ENCODE measurements at places on chromosomes 6 and 20.

- DNase-seq, result no peak
Measured at GRCh38 chr6:73079978-73080377, 145.3 kb downstream of the KHDC1L start.

GRCh38 chr6:31557443-31558317 lies 10.3 kb downstream of the NFKBIL1 start:
- no peak for DNase-seq

DNA sequence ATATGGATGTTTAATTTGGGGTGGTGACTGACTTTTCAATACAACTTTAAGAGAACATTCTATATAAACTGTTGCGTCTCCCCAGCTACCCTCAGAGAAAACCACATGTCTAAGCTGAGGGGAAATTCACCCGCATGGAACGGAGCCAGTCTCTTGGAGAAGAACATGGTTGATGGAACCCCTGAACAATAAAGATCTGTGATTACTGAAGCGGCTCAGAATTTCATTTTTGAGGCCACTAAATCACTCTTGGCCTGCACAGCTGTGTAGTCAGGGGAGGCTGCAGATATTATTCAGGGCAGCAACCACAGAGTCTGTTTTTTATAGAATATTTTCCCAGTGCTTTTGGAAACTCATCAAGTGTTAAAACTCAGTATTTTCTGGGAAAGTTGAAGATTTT lies 73.8 kb downstream of the EYA4 start:
- DNase-seq, result no peak

DNA sequence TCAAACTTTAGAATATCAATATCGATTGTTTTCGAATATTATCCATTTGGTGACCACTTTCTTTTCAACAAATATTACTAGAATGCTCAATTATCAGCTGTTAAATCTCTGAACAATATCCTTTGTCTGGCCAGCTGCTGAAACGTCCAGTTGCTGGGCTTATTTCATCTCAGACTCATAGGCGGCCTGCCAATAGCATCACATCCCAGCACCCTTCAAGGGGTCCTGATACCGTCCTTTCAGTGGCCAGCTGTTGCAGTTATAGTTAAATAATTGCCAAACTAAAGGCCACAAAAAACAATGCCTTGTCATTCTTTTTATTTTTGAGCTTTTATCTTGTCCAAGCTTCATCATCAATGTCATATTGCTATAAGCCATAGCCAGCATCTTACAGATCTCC lies 1006.8 kb upstream of the MANEA start:
- DNase-seq, result no peak

DNA sequence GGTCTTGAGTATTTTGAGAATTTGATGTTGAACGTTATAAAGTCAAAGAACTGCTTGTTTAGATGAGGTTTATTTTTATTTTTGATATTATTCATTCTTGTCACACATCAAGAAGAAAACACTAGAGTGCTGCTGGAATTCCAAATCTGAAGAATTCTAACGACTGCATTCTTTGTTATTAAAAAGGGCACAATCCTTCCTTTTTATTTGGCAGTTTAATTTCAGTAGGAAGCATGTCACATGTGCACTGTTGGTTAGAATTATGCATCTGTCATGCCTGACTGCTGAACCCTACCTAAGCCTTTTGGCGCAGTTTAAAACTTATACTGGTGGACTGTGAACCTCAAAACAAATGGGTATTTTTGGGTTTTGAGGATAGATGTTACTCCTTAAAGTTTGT lies 4.0 kb downstream of the ID4 start:
- DNase-seq, result no peak

GRCh38 chr20:44589537-44589936 lies 7.2 kb downstream of the PKIG start:
- DNase-seq, result no peak

- no peak for DNase-seq
Measured at GRCh38 chr20:21373436-21373835, 23.9 kb downstream of the NKX2-4 start.

DNA sequence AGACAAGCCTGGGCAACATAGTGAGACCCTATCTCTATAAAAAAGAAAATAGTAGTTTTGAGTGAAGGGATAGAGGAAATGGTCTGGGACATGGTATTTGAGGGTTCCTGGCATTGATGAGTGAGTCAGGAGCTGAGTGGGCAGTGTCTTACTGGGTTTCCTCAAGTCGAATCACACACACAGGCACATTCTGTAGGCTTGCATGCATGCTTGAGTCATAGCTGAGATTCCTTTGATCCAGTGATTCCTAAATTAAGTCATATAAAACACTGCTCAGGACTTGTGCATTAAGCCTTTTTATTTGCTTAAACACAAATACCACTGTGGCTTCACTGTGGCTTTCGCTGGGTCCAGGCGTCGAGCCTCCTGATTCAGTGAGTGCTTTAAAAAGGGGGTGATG lies 71.8 kb upstream of the TMEM181 start:
- DNase-seq, result no peak

DNA sequence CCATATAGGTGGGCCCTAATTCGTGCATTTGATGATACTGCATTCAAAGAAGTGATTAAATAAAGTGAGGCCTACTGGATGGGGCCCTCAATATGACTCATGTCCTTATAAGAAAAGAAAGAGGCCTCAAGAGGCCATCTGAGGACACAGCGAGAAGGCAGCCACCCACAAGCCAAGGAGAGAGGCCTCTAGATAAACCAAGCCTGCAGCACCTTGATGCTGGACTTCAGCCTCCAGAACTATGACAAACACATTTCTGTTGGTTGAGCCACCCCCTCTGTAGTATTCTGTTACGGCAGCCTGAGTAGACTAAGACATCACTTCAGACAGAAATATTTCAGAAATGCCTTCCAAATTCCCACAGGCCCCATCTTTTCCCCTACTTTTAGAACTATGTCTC lies 82.5 kb upstream of the PLEKHG1 start:
- no peak for DNase-seq

- no peak for DNase-seq
Measured at GRCh38 chr6:43914272-43915147, 144.5 kb downstream of the VEGFA start.

GRCh38 chr6:38987503-38987902 lies 61.1 kb upstream of the GLP1R start:
- DNase-seq, result no peak

DNA sequence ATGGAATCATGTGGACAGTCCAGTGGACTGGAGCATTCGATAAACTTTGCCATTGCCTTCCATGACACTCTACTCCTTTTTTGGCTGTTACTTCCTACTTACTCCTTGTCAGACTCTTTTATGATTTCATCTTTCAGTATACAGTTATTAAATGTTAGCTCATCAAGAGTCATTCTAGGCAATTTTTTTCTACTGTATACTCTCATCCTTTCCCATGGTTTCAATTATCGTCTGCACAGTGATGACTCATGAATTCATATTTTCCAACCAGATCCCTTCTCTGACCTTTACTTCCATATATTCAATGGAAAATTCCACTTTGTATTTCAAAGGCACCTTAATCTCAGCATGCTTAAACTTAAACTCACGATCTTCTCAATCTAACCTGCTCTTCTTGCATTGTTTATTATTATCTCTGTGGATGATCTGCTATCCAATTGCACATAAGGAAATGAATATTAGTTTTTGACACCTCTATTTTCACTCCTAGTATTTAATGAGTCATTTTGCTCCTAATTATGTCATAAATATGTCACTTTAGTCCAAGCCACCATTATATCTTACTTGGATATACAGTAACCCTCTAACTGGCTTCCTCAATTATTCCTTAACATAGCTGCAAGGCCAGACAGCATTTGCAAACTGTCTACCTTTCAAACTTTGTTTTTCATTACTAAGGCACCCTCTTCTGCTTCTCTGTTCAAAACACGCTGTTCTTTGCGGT lies 427.5 kb downstream of the PHF3 start:
- DNase-seq, result no peak

- no peak for DNase-seq
Measured at GRCh38 chr6:27297857-27298730, 14.0 kb downstream of the POM121L2 start.

GRCh38 chr6:22826961-22827360 lies 257.6 kb downstream of the HDGFL1 start:
- no peak for DNase-seq

- no peak for DNase-seq
Measured at GRCh38 chr6:49519660-49520059, 19.9 kb downstream of the GLYATL3 start.

- DNase-seq, result no peak
Measured at GRCh38 chr20:45080867-45081624, 19.9 kb downstream of the KCNS1 start.

GRCh38 chr6:43702171-43702533 lies 14.6 kb upstream of the MRPS18A start:
- no peak for DNase-seq

DNA sequence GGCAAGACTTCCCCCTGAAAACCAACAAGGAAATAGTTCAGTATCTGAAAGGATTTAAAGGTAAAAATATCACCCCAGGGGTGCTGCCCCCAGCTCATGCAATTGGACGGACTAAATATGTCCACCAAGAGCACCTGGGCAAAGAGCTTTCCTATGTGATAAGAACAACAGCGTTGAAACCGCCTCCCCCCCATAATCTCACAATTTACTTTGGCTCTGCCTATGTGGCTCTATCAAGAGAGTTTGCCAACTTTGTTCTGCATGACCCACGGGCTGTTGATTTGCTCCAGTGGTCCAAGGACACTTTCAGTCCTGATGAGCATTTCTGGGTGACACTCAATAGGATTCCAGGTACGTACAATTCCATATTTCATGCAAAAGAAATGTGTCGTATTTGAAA lies 35.8 kb downstream of the GCNT2 start:
- DNase-seq, result no peak

DNA sequence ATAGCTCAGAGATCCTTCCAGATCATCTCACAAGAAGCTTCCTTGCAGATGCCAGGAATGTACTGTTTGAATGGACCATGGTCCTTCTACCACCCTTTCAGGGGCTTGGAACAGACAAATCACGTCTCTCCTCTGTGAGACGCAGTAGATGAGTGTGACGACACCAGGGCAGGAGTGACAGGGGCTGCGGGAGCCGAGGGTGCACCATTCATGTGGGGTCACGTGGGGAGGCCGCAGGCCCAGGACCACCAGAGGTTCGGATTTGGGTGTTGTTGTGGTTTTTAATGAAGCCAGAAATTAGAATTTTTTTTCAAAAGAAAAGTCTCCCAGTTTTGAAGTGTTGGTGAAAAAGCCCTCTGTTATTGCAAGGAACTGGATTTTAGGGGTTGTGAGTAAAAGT lies 79.2 kb downstream of the PREX1 start:
- no peak for DNase-seq

DNA sequence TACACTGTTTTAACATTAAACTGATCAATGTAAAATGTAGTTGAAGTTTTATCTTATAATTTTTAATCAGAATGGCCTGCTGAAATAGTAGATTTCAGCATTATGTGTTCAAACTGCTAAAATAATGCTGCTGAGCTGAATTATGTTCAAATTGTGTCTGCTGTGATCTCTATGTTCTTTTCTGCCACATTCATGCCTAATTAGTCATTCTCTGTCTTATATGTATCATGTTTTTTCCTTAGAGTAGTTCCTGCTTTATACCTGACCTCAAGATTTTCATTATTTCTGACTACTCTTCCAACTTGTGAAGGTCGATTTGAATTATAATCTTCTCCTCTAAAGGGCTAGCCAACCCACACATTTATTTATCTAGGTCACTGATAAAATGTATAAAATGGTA lies 476.7 kb upstream of the EPHA7 start:
- no peak for DNase-seq

GRCh38 chr6:112877134-112878100 lies 530.3 kb downstream of the RFPL4B start:
- no peak for DNase-seq

DNA sequence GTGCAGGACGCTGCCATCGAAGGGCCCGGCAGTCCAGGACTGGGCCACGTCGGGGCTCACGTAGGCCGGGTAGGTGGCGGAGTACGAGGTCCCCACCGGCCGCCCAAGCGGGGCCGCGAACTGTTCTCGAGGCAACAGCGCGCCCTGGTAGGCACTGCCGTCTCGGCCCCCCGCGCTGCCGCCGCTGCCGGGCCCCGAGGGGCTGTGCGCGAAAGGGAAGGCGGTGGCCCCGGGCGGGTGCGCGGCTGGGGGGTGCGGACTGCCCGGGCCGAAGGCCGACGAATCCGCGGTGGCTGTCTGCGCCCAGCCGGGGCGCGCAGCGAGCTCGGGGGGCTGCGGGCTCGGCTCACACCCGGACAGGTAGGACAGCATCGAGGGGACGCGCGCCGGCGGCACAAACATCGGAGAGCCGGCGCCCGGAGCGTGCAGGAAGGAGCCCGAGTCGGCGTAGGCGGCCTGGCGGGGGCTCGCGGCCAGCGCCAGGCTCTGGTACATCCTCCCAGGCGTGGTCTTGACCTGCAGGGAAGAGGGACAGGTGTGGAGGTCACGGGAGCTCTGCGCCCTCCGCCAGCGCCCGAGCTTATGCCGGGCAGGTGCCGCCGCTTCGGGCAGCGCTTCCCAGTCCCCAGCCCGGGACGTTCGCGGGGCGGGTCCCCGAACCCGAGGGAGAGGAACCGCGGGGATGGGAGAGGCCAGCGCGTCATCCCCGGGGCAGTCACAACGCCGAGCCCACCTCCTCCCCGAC lies 596 bp downstream of the GATA5 start:
- no peak for DNase-seq

- DNase-seq, result no peak
Measured at GRCh38 chr6:170024940-170025339, 265.9 kb downstream of the DLL1 start.

- DNase-seq, result no peak
Measured at GRCh38 chr6:46612645-46613044, 40.0 kb downstream of the CYP39A1 start.

DNA sequence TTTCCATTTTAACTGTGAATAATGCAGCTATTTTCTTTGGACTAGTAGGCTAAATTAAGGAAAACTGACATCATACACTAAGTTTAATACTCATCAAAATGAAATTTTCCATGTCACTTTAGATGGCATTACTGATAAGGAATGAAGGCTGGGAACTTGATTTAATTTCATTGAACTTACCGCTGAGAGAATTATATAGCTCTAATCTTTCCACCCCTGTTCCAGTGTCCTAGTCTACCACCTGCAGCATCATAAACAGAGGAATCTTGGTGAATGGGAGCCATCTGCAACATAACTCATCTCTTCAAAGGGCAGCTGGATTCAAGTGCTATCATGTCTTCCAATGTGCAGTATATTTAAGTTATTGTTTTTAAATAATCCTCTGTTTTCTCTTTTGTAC lies 1395.2 kb downstream of the EPHA7 start:
- no peak for DNase-seq

- no peak for DNase-seq
Measured at GRCh38 chr20:31508517-31509244, 5.6 kb upstream of the HM13 start.

GRCh38 chr20:33490934-33491656 lies 1.2 kb downstream of the CBFA2T2 start:
- DNase-seq, result no peak

- no peak for DNase-seq
Measured at GRCh38 chr20:43894491-43894890, 20.2 kb upstream of the TOX2 start.

All from stimulated activated CD4-positive, alpha-beta T cell treated with anti-CD3 and anti-CD28 coated beads, Interleukin-4, amount 100 ng/mL, for 1 hour (primary cell).